ENCODE measurements at places on chromosomes 1 and 21.

- ATAC-seq = no peak
Observed at GRCh38 chr1:233879841-233880240, 24.6 kb upstream of the SLC35F3 start.

DNA sequence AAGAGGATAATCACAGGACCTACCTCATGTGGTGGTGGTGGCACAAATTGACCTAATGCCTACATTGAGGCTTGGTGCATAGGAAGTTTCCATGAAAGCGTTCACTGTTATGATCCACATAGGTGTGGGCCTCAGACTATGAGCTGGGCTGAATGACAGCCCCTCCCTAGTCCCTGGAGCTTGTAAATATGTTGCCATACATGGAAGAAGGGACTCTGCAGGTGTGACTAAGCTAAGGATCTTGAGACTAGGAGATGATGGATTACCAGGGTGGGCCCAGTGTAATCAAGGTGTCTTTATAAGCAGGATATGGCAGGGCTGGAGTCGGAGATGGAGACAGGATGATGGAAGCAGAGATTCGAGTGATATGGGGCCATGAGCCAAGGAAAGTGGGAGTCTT lies 31.0 kb upstream of the KCNE1 start:
- ATAC-seq = no peak

GRCh38 chr21:44899768-44900558 lies 20.7 kb downstream of the ITGB2 start:
- ATAC-seq = no peak

DNA sequence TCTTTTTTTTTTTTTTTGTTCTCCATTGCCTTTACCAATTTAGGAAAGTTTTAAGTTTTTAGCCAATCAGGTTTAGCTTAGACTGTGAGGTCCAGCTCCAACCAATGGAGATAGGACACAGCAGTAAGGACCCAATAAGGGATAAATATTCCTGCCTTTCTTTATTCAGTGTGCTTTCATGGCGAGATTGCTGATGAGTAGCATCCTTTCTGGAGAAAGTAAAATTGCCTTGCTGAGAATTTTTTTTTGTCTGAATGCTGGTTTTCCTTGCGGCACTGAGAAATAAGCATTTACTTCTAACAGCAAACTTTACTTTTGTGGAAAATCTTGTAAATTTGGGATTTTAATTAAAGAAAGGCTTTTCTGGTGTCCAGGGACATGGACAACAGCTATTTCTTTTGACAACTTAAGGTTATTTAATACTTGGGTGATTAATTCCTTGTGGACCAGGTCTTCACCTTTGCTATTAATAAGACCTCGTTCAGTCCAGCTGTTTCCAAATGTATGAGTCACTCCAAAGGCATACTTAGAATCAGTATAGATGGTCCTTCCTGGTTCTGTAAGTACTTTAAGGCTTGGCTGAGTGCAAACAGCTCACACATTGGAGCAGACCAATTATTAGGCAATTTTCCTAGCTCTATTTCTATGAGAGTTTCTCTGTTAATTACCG lies 54.1 kb downstream of the SERINC2 start:
- ATAC-seq = no peak

DNA sequence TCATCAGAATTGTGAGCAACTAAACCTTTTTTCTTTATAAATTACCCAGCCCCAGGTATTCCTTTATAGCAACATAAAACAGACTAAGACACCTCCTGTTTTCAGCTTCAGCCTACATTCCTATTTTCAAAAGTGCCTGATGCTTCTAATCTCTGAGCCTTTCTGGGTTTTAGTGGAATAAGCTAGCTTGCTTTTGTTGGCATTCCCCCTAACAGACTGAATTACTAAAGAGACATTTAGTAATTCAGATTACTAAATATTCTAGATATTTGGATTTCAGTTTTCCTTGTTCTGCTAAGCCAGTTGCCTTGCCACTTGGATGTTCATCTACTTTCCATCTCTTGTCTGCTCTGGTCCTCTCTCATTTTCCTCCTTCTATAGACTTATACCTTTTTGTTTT lies 10.5 kb upstream of the GNG12 start:
- no peak for ATAC-seq

DNA sequence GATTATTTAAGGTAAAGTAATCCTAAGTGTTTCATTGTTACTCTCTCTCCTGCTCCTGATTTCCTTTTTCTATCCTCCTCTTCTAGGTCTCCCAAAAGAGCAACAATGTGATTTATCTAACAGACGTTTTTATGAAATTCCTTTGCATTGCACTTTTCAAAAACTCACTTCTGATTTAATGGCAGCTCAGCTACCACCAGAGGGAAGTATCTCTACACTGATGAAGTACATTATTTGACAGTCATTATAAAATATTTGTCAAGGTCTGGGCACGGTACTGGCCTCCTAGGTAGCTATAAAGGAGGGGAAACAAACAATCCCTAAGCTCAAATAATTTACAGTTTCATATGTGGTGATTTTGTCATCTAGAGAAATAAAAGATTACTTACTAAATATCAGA lies 15.6 kb downstream of the TMPRSS15 start:
- no peak for ATAC-seq

Measured in gastroesophageal sphincter (tissue), 4 donors.